ENCODE measurements at places on chromosomes 4 and X. TPM values are rescaled to one million over a fixed set of nuclear protein-coding genes. Genes with fewer than 3 reads are reported as not detected.

DNA sequence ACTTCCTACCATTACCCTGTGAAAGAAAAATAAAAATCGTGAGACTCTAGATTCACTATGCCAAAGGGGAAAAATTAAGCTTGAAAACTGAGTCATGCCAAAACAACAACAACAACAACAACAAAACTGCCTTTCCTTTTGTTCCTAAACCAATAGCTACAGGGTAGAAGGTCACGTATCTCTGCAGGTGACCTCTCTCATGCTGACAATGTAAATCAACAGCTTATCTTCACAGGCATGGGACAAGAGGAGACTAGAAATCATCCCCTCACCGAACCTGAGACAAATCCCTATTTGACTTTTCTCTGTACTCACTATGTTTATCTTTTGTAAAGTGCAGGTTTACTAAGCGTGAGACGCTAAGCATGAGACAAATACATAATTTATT is 20.5 kb upstream of the AADAT start:
- no peak for DNase-seq

GRCh38 chr4:139266583-139267257 is 13.3 kb downstream of the MGARP start:
- DNase-seq = no peak

GRCh38 chrX:108573136-108573535 is 133.5 kb downstream of the COL4A5 start:
- DNase-seq = no peak

DNA sequence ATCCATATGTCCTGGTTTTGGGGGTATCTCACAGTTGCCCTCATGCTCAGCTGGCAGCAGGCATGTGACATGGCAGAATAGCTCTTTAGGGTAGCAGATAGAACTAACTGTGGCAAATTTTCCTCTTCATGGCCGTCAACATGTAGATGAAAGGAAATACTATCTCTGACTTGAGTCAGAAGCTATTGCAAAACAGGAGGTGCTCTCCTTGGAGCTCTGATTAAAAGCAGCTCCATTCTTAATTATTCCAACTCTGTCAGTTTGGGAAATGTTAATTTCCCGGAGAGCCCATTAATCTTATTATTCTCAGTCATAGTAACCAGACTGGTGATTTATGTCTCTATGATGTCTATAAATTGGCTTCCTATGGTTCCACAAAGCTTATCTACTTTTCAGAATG is 18.2 kb downstream of the IL13RA1 start:
- no peak for DNase-seq

DNA sequence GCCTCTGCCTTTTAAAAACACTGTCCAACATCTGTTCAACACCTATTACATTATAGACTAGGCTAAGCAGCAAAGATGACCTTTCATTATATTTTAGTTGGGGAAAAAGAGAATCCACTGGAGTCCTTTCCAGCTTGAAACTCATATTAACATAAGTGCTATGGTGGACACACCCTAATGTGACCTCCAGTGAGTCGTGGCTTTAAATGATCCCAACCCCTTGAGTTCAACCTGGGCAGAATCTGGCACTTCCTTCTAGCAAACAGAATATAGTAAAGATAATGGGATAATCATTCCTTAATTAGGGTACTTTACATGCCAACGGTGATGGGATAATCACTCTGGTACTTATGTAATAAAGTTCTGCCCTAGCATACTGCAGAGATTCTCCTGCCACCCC is 162.6 kb downstream of the MAB21L2 start:
- DNase-seq = no peak

DNA sequence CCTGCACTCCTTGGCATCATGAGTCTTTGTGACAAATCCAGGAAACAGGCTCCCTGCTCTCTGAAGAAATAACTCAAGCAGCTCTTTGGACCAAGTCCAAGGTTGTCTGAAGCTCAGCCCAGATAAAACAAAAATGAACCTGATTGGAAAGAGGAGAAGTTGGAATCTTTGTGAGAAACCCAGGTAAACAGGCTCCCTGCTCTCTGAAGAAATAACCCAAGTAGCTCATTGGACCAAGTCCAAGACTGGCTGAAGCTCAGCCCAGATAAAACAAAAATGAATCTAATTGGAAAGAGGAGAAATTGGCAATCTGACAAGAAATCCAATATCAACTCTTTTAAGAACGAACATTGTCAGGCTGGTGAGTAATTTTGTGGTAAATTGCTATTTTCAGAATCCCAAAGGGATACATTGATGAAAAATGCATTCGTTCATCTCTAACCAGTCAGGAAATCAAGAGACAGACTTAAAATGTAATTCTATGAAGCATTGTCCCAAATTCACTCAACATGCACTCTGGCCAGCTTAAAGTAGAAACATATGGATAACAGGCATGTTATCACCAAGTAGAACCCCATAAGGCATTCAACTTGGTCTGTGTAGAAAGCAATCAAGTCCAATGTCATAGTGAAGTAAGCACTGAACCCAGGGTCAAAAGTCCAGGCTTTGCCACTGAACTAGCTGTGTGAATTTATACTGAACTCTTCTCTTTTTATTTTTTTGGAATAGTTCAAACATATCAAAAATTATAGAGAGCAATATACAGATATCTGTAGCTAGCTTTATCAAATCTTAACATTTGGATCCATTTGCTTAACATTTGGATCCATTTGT is 16.8 kb upstream of the NFXL1 start:
- DNase-seq = no peak

DNA sequence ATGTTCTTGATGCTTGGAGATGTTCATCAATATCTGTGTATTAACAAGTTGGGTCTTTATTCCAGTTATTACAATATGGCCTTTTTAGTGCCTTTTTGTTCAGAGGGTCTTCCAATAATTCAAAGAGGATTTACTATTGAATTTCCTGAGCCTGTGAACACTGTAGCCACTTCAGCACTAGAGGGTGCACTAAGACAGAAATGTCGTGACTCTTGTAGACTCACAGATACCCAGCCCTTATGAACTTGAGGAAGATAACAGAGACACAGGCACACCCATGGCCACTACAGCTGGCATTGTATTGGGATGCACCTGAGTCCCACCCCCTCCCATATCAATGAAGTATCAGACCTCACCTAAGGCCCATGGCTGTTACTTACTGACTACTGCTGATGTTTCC is 54.4 kb upstream of the ACTRT1 start:
- DNase-seq = no peak

- no peak for DNase-seq
These were observed 552 bp downstream of the IKBKG start for GRCh38 chrX:154548028-154548316.

ARAP2 gene
- 7.5 TPM for total RNA-seq

TIMP1 gene
- 216 TPM for total RNA-seq

TMEM144 gene
- 3.3 TPM for total RNA-seq

PCDH19 gene
- 1.5 TPM for total RNA-seq
